ENCODE measurements at places on chromosomes 3 and 15.

DNA sequence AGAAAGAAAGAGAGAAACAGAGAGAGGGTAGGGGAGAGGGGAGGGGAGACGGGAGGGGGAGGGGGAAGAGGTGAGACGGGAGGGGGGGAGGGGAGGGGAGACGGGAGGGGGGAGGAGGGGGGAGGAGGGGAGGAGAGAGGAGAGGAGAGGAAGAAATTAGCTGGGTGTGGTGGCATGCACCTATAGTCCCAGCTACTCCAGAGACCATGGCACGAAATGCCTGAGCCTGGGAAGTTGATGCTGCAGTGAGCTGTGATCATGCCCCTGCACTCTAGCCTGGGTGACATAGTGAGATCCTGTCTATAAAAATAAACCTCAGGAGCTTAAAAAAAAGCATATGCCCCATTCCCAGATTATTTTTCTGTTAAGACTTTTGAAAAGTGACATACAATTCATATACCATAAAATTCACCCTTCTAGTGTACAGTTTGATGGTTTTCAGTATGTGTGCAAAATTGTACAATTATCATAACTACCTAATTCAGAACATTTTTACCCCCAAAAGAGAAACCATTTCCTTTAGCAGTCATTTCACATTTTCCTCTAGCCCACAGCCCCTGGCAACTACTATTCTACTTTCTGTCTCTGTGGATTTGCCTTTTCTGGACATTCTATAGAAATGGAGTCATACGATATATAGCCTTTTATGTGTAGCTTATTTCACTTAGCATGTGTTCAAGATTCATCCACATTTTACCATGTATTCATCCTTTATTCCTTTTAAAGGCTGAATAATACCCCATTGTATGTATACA lies 699.6 kb downstream of the FHIT start:
- DNase-seq, result no peak

DNA sequence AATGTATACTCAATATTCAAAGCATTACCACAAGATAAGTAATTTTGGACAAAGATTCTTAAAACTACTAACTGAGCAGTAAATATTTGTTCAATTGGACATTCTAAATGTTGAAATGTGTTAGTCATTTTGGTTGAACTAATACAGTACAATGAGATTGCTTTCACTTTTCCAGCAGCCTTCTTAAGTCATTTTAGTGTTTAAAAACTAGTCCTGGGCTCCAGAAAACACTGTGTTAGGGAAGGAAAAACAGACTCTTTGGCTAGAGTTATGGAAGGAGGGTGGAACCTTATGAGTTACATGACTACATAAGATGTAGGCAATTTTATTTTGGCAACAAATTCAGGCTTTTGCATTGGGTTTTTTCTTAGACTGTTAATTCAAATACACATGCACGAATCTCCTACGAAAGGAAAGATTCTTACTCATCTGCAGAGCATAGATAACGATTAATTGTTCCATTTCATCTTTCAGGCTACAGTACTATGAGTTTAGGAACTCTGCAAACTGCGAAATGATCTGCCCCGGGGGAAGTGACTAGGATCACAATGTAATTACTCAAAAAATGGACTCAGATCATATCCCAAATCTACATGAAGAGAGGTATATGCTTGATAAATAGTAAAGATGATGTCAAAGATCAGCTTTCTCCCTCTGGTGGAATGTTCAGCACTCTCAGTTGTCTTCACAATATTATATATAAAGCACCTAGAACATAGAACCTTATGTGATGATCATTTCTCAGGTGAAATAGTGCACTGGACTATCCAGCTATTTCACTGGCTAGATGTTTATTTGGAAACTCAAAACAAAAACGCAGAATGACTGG lies 492.8 kb upstream of the MDFIC2 start:
- no peak for DNase-seq

GRCh38 chr3:99396651-99397275 lies 241.6 kb upstream of the COL8A1 start:
- peak; percentile 92 for DNase-seq

- peak; percentile 11 for DNase-seq
These were observed 8.4 kb downstream of the GOLM2 start for GRCh38 chr15:44296625-44297524.

DNA sequence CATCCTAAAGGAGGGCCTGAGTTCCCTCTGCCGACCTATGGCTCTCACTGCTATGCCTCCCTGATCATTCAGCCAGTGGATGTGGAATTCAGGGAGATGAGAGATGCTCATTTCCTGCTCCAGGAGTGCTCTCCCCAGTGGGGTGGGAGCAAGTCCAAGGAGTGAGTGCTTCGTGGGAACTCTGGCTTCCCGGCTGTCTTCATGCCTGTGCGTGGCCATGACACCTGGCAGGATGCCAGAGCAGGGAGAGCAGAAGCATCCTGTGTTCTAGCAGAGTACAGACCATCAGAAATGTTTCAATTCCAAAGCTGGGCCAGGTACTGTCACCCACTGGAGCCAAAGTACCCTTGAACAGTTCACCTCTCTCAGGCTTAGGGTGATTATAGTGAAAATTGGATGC lies 45.1 kb downstream of the APH1B start:
- no peak for DNase-seq

DNA sequence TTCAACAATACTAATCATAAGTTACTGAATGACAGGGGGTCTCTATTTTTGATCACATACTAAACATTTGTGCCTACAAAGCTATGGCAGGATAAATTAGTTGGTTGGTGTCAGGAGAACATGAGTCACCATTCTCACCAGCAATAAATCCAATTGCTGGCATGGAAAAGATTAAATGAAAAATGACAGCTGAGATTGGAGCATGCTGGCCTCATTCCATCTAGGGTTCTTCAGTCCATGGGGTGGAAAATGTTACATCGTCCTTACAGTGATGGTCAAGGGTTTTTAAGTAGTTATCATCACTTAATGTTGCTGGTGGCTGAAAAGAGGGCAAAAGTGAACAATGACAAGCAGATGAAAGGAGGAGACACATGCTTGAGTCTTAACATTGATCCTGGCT lies 180.1 kb upstream of the BCL6 start:
- DNase-seq, result no peak

DNA sequence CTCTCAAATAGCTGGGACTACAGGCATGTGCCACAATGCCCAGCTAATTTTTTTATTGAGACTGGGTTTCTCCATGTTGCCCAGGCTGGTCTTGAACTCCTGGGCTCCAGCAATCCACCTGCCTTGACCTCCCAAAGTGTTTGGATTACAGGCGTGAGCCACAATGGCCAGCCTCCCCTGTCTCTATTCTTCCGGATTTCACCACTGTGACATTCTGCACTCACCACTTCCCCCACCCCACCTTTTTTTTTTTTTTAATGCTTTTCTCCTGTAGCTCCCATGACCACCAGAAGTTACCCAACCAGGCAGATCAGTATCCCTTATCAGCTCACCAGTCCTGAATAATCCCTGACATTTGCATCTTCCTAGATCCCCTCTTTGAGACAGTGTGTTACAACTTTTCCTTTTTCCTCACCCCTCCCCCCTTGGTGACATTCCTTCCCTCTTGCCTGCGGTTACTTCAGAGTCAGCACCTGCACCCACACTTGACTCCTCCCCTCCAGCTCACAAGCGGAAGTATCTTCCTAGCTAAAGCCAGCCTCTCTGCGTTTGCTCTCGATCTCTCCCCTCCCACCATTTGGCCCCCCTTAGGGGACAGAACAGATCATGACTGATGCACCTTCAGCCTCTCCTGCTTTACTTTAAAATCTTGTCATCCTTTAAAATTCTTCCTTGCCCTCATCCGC lies 13.5 kb upstream of the ZNF592 start:
- no peak for DNase-seq

- DNase-seq, result no peak
These were observed 5.2 kb upstream of the SLC28A1 start for GRCh38 chr15:84879088-84879780.

DNA sequence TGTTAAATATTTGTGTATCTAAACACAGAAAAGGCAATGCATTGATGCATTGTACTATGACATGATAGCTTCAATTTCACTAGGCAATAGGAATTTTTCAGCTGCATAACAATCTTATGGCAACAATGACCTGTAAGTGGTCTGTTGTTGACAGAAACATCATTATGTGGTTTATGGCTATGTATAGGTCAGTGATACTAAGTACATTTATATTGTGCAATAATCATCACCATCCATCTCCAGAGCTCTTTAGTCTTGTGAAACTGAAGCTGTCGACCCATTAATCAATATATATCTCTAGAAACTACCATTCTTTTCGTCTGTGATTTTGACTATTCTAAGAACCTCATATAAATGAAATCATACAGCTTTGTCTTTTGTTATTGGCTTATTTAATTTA lies 200.1 kb upstream of the ZNF717 start:
- no peak for DNase-seq

Measured in fibroblast of skin of left quadriceps (primary cell).